ENCODE measurements at places on chromosomes 1 and 21. TPM values are rescaled to one million over a fixed set of nuclear protein-coding genes. Genes with fewer than 3 reads are reported as not detected.
A peak's percentile ranks its signal among the peaks of the same experiment; 100 is the strongest.

DNA sequence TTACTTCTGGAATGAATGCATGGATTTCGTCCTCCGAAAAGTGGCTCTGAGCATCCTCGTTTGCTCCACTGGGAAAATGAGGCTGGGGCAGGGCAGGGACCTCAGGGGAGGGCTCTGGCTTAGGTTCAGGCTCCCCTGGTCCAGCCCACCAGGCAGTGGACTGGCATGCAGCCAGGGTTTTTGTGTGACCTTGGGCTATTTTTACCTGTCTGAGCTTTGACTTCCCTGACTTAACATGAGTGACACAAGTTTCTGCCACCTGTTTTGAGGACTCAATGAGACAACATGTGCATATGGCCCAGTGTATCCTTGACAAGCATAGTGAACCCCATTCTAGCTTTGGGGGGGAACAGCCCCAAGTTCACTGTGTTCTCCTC, 32.6 kb upstream of the EDN2 start:
- DNase-seq = no peak

DNA sequence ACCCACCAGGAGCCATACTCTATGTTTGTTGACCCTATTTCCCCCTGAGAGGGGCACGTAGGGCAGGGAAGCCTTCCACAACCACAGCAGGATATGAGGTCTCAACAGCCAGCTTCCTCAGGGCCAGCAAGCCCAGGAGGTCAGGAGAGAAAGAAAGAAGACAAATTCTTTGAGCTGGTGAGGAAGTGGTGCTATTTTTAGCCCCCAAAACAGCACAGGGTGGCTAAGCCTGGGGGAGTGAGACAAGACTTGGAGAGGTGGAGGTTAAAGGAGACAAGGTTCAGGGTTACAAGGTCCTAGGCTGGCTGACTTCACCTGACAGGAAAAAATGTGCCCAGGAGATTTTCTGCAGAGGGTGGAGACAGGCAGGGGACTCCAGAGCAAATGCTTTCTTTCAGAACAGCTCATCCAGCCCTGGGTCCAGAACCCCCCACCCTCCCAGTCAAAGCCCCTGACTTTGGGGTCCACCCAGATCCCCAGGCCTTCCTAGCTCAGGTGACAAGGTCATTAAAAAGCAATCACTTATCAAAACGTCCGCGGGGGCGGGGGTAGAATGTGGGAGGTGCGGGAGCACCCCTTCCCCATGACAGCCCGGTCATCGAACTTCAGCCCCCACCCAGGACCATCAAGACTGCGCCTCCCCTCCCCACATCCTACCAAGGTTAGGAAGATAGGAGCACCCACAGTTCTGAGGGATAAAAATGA, 1.3 kb downstream of the SV2A start:
- DNase-seq = peak; percentile 20

GRCh38 chr21:31473685-31474345, 129.8 kb upstream of the TIAM1 start:
- DNase-seq = no peak

DNA sequence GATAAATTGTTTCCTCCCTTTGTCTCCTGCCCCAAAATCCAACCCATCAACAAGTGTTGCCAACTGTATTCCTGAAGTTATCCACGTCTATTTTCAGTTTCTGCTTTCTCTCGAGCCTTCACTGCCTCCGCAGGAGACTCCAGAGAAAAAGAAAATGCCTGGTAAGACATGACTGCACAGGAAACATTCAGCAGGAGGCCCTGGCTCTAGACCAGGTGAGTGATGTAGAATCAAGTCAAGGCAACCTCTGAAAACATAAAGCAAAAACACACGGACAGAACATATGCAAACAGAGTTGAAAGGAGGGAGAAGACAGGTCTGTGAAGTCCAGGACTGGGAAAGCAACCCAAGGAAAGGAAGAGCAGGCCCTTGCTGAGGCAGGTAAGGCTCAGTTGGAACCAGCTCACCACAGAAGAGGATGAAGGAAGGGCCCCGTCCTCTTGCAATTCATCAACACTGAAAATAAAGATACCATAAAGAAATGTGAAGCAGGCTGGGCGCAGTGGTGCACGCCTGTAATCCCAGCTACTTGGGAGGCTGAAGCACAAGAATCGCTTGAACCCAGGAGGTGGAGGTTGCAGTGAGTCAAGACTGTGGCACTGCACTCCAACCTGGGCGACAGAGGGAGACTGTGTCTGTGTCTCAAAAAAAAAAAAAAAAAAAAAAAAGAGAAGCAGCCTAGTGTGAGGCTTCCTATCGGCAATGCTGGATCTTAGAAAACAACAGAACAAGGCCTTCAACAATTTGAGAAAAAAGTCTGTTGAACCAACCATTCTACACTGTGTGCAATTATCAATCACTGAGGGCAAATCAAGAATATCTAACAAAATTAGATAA, 8.8 kb downstream of the NOL9 start:
- DNase-seq = no peak

GRCh38 chr1:58968360-58968952, 184.6 kb upstream of the JUN start:
- peak; percentile 41 for DNase-seq

- DNase-seq = peak; percentile 37
Measured at GRCh38 chr1:226875641-226876295, 5.4 kb downstream of the PSEN2 start.

GRCh38 chr1:199937161-199937560, 90.3 kb upstream of the NR5A2 start:
- no peak for DNase-seq

- DNase-seq = no peak
Measured at GRCh38 chr1:243354511-243355153, 98.8 kb downstream of the SDCCAG8 start.

GRCh38 chr1:232218955-232219865, 410.7 kb downstream of the SIPA1L2 start:
- no peak for DNase-seq

- DNase-seq = no peak
Measured at GRCh38 chr1:41830726-41831125, 88.0 kb downstream of the HIVEP3 start.

DNA sequence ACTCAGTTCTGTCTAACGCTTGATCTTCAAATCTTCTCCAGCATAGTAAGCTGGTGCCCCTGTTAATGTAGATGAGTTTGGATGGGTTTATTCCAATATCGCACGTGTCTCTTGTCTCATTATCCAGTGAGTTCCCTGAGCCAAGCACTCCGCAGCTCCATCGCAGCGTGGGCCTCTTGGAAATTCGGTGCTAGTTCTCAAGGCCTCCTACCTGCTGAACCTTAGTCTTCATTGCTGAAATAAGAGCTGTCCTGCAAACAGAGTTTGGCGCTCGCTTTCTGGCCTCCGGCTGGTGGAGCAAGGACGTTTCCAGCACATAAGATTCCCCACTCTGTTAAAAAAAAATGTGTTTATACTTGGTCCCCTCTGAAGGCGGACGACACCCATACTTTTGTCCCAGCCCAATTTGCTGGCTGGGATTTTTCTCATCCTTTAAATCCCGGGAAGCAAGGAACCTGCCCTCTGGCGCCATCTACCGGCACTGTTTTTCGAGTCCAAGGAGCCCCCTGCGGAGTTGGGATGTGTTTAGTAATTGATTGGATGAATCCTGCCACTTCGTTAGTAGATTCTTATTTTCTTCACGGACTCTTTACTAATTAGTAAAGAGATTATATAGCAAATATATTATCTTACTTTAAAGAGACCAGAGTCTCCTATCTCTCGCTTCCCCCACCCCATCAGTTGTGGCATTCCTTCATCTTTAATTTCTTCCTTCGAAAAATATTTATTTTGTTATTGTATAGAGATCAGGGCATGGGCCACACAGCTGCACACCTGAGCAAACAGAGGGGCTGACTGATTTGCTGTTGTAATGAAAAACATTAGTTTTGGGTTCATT, 14.7 kb downstream of the JUN start:
- peak; percentile 72 for DNase-seq

- no peak for DNase-seq
Measured at GRCh38 chr21:17498586-17498985, 14.3 kb upstream of the CXADR start.

DNA sequence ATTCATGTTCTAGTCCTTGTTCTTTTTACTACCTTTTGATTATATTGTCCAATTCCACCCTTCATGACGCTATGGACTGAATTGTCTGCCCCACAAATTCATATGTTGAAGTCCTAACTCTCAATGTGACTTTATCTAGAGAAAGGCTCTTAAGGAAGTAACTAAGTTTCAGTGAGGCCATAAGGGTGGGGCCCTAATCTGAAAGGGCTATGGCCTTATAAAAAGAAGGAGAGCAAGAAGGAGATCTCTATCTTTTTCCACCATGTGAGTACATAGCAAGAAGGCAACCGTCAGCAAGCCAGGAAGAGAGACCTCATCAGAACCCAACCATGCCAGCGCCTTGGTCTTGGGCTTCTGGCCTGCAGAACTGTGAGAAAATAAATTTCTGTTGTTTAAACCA, 95.9 kb downstream of the HIVEP3 start:
- no peak for DNase-seq

The SLAMF8 gene
- 0.39 TPM for total RNA-seq

The GFI1 gene
- 47.7 TPM for total RNA-seq

The TMEM52 gene
- total RNA-seq = 1.1 TPM

The MRPL37 gene
- 189 TPM for total RNA-seq

The PBX1 gene
- total RNA-seq = 0.18 TPM

The CAPN8 gene
- not detected for total RNA-seq

The LYPD8 gene
- total RNA-seq = not detected

The JAM2 gene
- total RNA-seq = 1.2 TPM

The TCP10L gene
- total RNA-seq = 1.2 TPM

The FASLG gene
- total RNA-seq = 4.0 TPM

The NTRK1 gene
- 6.1 TPM for total RNA-seq

The LAPTM5 gene
- total RNA-seq = 214 TPM
